Stimulated activated CD8-positive, alpha-beta memory T cell treated with anti-CD3 and anti-CD28 coated beads, Interleukin-4, amount 100 ng/mL, for 4 hours (primary cell): ENCODE measurements at places on chromosomes 4 and X.

DNA sequence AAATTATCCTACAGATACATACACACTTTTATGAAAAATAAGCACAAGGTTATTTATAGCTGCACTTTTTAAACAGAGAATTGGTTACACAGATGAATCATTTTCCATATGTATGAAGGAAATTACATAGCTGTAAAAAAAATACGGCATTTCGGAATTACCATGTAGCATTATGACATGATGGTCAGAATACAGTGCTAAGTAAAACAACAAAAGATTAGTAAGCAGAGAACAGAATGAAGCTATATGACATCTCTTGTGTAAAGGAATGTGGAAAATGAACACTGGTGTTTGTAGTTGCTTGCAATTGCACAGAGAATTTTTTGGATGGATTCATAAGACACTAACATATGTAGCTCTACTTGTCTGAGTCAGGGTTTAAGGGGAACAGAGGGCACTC lies 1222.0 kb upstream of the PRKX start:
- no peak for DNase-seq

- DNase-seq: no peak
Observed at GRCh38 chr4:14952352-14952751, 49.9 kb upstream of the CPEB2 start.

GRCh38 chr4:158176108-158176507 lies 3.3 kb upstream of the GASK1B start:
- DNase-seq: no peak

DNA sequence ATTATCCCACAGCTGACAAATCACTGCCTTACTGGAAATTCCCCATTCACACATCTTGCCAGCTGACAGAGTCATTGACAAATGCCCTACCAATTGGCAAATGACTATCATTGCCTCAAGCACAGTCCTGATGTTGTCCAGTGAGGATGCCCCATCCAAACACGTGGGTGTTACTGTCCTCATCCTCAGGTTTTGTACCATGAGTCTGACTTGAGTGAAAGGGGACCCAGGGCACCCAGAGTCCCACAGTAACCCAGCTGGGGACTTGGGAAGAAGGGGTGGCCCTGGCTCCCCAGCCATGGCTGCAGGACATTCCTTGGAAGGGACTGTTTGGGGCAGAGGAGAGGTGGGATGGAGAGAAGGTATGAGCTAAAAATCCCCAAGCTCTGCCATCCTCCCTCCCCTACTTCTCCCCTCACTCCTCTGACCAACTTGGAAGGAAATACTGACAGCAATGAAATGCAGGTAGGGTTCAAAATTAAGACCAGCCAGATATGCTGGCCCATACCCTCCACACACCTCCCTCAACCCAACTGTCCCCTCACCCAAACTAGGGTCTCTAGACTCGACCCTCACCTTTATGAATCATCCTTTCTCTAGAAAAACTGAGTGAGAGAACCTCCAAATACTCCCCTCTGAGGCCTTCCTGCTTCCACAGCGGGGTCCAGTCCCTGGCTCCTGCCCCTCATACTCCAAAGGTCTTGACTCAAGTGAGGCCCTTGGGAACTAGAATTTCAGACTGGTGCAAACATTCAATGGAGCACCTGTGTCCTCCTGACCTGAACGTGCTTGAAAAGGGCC lies 5.1 kb downstream of the TIMP1 start:
- DNase-seq: no peak
